ENCODE measurements at places on chromosomes 2 and 18. TPM values are rescaled to one million over a fixed set of nuclear protein-coding genes. Genes with fewer than 3 reads are reported as not detected.

Gene GALNT13
- total RNA-seq: 8.7 TPM

DNA sequence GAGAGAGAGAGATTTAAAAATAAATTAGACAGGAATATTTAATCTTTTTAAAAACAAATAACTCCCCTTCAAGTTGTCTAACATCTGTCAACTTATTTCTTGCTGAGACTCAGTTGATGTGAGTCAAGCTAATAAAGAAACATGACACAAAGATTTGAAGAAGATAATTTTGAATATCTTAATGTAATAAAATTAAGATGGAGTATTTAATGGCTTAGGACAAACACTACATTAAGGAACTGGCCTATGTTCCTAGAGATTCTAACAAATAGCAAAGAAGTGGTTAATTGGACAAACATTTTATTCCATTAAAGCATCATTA, 134.0 kb downstream of the INSIG2 start:
- DNase-seq: no peak

Gene MDH1B
- 2.0 TPM for total RNA-seq

DNA sequence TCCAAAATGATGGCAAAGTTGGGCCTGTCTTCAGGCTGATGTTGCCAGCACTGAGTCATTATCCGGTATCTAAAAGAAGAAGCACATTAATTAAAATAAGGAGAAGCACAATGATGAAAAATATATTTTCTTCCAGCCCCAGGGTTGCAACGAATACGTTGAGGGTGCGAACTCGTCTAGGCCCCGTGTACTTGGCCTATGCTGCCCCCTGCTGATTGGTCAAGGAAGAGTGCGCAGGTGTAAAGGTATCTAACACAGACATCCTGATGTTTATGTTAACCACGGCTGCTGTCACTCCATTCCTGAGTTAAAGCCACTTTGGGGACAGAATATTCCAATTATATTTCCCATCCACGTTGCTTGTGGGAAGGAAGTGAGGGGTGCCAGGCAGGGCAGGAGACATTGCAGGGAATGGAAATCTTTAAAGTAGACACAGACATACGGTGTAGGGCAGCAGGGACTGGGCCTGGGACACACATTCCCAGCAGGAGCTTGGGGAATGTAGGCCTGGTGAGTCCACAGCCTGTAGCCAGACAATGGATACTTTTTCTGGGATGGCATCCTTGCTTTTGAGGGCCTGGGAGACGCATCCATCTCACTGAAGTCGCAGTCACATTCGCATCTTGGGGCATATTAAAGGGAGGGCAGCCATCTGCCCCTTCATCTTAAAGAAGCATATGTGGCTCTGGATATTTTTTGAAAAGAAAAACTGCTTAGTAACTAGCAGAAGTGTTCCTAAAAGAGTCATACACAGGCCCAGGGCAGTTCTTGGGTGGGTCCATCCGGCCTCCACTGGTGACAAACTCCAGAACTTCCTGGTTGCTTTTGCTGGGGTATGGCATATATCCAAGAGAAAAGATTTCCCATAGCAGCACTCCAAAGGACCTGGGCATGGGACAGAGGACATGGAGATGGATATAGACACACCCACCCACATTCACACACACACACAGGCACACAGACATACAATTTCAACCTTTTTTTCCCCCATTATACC, 81.9 kb downstream of the CLIP4 start:
- peak; percentile 75 for DNase-seq

Gene UGT1A5
- total RNA-seq: not detected

- DNase-seq: peak; percentile 74
Measured at GRCh38 chr2:232418466-232419244, 12.0 kb downstream of the ALPG start.

GRCh38 chr2:220703279-220703678, 868.8 kb downstream of the EPHA4 start:
- DNase-seq: no peak

GRCh38 chr2:20168727-20169696, 55.9 kb downstream of the SDC1 start:
- DNase-seq: peak; percentile 56

- DNase-seq: no peak
Measured at GRCh38 chr2:146850746-146851145, 994.1 kb upstream of the ACVR2A start.

GRCh38 chr2:66283787-66284186, 151.1 kb upstream of the MEIS1 start:
- DNase-seq: no peak

GRCh38 chr2:174300114-174300513, 34.6 kb upstream of the SP9 start:
- no peak for DNase-seq

GRCh38 chr2:207484444-207485391, 45.0 kb upstream of the CREB1 start:
- DNase-seq: no peak

- no peak for DNase-seq
Measured at GRCh38 chr18:60981682-60982328, 351.4 kb upstream of the CDH20 start.

- no peak for DNase-seq
Measured at GRCh38 chr2:65850695-65851094, 418.3 kb upstream of the SPRED2 start.

DNA sequence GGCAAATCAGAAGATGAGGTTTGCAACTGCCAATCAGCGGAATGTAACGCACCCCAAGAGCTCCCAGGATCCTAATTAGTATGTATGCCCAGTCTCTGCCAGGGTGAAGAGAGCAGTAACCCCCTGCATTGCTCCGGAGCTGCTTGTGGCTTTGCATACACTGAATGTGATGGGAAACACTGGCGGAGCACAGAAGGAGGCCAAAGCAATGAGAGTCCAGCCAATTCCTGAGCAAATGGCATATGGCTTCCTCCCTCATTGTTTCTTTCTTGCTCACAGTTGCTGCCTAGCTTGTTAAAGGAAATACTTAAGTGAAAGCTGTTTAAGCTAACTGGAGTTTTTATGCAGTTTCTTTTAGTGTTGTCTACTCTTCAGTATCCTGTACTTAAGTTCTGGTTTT, 343.5 kb upstream of the NT5C1B start:
- DNase-seq: no peak

DNA sequence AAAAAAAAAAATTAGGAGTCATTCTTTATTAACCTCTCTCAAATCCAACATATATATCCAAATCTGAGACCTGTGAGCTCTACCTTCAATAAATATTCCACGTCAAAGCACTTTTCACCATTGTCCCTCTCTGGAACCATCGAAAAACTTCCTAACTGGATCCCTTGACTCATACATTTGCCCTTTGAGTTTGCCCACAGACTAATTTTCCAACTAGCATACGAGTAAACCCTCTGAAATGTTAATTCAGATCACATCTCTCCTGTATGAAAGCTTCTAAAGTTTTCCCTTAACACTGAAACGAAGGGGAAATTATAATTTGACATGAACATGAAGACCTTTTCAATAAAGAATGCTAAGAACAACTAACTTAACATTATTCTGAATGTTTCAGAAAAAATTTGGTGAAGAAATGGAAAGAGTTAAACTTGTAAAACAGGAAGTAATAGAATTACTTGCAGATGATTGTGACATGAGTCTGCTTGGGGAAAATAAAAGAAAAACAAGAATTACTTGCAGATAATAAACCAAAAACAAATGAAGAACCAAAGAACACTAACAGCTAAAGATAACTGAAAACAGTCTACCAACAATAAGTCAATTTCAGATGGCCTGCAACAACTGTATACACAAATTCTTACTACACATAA, 110.6 kb downstream of the C2orf74 start:
- no peak for DNase-seq

Gene ICOS
- not detected for total RNA-seq

GRCh38 chr2:219457784-219458369, 23.2 kb downstream of the SPEG start:
- peak; percentile 80 for DNase-seq

Gene NOSTRIN
- not detected for total RNA-seq

- peak; percentile 43 for DNase-seq
Measured at GRCh38 chr2:190679813-190680591, 31.1 kb downstream of the NAB1 start.

DNA sequence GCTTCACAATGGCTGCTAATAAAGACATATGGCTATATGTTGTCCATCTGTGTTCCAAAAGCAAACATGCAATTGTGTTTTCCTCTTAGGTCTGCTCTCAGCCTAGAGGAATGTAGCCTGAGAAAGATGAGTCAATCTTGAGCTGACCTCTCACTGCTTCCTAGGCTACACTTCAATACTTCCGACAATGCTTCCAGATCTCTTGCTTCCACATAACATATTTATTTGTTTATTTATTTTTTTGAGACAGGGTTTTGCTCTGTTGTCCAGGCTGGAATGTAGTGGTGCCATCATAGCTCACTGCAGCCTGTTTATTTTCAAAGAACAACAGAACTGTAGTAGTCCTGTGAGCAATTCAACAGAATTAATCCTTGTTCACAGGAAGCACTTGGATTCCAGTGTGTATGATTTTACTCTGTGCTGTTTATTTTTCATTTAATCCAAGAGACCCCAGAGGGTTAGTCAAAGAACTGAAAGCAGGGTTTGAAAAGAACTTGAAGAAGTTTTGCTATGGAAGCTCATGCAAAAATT, 437.9 kb downstream of the TXNL1 start:
- no peak for DNase-seq

- DNase-seq: no peak
Measured at GRCh38 chr2:124501575-124502152, 476.6 kb downstream of the CNTNAP5 start.

Gene PLEKHM3
- total RNA-seq: 5.3 TPM

DNA sequence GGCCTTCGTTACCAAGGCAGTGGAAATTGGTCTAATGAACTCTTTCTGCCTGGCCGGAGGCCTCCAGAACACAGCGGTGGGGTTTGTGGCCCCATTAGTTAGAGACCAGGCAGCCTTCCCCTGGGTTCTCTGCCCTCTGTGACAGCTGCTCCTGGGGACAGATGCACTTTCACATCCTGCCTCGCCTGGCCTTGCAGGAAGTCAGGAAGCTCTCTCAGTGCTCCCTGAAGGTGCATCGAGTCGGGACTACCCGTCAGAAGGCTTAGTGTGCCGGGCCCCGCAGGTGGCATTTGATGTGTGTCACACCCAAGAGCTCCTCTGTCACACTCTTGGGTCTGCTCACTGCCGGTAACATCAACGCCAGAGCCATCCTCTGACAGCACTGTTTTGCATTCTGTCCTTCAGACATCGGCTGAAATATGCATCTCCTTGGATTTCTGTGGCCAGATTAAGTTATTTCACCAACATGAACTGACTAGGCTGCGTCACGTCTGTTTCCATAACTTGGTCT, 158.3 kb downstream of the LDLRAD4 start:
- DNase-seq: no peak

DNA sequence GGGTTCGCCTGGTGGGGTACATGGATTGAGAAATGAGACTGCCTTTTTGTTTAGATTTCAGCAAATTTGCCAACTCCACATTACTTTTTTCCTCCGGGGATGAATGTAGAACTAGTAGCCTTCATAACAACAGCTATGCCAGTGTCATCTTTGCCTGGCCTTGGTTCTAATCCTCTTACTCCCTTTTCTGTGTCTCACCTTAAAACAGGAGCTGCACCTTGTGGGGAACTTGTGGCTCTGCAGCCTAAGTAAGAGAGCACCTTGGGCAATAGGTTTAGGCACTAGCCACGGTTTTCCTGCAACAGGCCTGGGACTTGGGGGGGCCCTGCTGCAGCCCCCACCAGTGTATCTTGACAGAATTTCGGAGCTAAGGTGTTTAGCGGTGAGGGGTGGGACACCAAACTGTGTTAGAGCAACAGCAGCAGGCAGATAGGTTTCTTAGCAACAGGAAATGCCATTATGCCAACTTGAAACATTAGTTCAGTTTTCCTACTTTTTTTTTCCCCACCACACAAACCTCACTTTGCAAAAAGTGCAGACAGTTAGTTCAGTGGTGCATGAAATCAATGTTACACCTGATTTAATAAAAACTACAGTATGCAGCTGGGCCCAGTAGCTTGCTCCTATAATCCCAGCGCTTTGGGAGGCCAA, 173.7 kb downstream of the PRKCE start:
- DNase-seq: peak; percentile 59

GRCh38 chr2:102480285-102481195, 7.5 kb downstream of the SLC9A4 start:
- DNase-seq: no peak

DNA sequence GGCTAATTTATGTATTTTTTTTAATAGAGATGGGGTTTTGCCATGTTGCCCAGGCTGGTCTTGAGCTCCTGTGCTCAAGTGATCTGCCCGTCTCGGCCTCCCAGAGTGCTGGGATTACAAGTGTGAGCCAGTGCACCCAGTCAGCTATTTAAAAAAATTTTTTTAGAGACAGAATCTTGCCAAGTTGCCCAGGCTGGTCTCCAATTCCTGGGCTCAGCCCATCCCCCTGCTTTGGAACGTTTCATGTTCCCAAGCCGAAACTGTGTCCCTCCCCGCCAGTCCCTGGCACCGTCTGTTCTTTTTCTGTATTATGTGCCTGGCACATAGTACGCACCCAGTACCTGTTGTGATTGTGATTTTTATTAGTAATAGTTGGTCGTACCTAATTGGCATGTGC, 63.1 kb upstream of the MGAT5 start:
- no peak for DNase-seq

DNA sequence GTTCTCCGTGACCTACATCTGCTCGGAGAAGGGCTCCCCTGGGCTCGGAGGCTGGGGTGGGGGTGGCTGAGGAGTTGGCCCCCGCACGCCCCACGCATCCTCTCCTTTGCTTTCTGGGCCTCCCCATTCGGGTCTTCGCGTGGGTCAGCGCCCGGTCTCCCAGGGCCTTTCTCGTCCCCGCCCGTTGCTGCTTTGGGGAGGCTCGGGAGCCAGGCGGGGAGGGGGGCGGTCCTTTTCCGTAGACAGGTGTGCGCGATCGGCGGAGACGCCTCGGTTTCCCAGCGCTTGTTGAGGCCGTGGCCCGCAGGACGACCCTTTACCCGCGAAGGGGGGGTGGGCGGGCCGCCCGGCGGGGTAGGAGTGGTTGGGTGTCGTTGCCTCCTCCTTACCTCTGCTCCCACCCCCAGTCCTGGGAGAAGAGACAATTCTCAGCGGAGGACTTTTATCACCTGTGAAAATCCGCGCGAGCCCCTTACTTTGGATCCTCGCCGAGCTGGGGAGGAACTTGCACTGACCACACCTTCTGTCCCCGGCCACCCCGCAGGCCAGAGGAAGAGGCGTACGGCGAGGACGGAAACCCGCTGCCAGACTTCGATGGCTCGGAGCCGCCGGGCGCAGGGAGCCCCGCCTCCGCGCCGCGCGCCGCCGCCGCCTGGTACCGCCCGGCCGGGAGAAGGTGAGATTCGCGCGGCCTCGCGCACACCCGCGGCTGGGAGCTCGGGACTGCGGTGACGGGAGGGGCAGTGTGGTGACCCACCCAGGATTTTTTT, 2.6 kb downstream of the ADCYAP1 start:
- peak; percentile 82 for DNase-seq

DNA sequence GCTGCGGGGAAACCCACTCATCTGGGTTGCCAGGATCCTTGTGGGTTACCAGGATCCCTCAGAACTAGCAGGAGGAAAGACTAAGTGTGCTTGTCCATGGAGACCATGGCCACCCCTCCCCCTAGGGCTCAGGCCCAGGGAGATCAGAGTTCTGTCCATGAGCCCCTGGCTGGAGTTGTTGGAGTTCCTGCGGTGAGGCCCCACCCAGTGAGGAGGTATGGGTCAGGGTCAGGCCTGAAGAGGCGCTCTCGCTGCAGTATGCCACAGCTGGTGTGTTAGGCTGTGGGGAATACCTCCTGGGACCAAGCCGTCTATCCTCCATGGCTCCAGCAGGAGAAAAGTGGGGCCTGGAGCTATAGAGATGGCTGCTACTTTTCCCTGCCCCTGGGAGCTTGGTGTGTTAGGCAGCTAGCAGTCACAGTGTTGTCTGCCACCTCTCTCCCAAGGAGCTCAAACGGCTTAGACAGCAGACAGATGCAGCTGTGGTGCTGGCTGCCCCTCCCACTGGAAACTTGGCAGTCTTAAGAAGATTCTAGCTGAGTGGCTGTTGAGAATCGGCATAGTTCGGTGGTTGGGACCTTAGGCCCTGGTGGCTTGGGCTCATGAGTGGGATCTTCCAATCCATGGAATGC, 240.3 kb upstream of the CELF4 start:
- DNase-seq: no peak
